ENCODE measurements at places on chromosomes 5 and 9.

GRCh38 chr5:173882632-173883031, 5.5 kb upstream of the CPEB4 start:
- DNase-seq = no peak

DNA sequence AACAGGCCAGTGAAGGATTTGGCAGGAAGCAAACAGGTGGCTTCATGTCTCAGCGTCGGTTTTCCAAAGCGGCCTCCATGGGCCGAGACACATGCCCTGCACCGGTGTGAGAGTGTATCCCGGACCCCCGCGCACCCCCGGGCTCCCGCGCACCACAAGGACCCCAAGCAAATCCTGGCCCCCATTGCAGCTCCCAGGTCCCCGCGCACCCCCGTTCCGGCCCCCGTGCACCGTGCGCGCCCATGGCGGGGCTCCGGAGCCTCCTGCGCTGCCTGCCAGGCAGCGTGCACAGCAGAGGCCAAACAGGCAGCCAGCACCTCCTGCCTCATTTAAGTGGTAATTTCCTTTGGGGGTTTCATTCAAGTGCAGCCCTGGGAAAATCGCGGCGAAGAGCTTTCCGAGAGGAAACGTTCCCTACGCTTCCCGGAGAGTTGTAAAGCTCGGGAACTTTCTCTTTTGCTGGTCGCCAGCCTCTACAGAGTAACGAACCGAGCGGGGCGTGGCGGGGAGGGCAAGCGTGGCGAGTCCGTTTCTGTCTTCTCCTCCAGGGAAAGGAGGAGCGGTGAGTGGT, 145.5 kb upstream of the SLC24A2 start:
- peak; percentile 46 for DNase-seq

- no peak for DNase-seq
These were observed 39.6 kb downstream of the MAP3K1 start for GRCh38 chr5:56854920-56855319.

DNA sequence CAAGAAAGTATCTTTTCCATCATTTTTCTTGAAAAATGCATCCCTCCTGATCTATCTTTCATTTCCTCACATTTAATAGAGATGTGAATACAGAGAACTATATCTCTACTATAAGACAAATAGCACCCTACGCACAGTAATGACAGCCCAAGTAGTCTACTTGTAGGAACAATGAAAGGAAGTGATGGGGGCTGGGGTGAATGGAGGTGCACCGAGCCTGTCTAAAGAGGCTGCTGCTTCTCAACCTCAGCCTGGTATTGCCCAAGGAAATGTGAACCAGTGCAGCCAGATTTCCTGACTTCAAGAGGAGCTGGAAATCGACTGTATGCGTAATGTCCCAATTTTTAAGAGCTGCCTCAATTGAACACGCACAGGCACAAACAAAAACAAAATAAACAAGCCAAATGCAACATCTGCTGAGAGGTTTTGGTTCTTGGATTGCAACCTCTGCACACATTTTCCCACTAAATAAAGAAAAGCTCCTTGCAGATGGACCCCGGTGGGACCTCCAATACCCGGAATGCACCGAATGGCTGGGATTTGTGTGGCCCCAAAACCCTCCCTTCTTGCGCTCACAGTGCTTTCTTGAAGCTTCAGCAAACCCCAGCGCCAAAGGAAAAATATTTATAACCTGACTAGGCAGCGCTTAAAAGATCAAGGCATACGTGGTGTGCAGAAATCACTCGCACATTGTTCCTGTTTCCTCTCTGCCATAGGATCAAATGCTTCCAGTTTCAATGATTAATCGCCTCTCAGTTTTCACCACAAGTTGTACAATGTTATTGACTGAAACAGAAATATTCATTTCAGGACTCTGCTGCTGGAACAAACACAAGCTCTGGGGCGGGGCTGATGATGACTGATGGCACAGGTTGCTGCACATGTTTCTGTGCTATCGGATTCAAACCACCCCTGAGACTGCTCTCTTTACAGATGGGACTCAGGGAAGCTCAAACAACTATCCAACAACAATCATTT, 68.3 kb downstream of the KCNIP1 start:
- no peak for DNase-seq

GRCh38 chr9:83981126-83981871, 694 bp downstream of the RMI1 start:
- peak; percentile 52 for DNase-seq

- no peak for DNase-seq
These were observed 66.4 kb downstream of the NRG2 start for GRCh38 chr5:139976703-139977102.

- peak; percentile 42 for DNase-seq
These were observed 37.7 kb downstream of the FAM13B start for GRCh38 chr5:137995077-137995748.

- DNase-seq = peak; percentile 51
These were observed 310.6 kb upstream of the MSX2 start for GRCh38 chr5:174413567-174414314.

DNA sequence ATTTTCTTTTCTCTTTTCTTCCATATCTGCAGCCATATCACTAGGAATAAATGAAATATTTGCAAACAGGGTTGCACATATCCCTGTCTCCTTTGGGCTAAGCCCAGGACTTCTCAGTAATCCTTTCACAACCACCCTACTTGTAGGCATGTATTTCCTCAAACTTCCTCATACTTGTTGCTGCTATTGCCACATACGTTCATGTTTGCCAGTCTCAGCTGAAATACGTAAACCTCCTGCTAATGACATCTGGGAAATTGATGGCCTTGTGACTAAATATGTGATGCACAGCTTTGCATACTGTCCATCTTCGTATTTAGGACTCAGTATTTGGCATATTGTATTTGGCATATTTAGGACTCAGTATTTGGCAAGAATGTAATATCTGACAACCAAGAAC, 224.6 kb downstream of the PLK2 start:
- DNase-seq = peak; percentile 19

- DNase-seq = no peak
These were observed 114.5 kb downstream of the TSSK1B start for GRCh38 chr5:113320273-113320780.

- DNase-seq = no peak
These were observed 288.9 kb upstream of the CDH18 start for GRCh38 chr5:20276959-20277263.

DNA sequence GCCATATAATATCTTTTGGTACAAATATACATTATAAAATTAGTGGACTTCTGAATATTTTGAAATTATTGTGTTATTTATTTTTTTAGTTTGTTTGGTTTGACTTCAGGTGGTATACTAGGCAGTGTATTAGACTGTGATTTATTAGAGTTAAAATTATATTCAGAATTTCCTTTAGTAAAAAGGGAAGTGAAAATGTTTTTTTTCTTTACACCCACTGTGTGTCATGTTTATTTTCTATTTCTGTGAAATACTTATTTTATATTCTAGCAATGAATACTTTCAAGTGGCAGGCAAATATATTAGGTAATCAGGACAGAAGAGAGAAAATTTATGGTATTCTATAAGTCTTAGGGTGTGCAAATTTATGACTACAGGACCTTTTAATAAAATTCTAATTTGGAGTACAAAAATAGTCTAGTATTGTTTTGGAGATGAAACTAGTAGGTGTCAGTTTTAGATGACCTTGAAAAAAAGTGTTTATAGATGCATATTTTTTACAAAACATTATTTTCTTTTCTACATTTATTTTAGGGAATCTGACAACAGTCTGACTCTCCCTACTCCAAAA, 8.8 kb downstream of the CSNK1G3 start:
- no peak for DNase-seq

DNA sequence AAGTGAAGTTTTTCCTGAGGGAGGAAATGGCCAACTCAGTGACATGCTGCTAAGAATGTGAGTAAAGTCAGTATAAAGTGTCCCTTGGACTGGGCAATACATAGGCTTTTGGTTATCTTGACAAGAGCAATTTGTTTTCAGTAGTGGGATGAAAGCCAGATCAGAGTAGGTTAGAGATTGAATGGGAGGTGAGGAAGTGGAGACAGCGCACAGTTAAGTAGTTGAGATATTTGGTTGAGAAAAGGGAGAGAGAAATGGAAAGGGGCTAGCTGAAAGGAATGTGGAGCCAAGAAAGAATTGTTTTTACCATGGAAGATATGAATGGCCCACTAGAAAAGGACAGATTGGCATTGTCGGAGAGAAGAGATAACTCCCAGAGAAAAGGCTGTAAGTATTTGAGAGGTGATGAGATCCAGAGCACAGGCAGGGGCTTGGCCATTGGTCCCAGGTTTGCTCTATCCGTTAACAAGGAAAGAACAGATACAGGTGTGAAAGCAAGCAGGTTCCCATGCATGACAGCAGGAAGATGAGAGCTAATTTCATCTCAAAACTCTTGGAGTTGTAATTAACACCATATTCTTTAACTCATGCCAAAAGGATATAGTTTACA, 392.0 kb downstream of the NR2F1-AS1 start:
- no peak for DNase-seq

DNA sequence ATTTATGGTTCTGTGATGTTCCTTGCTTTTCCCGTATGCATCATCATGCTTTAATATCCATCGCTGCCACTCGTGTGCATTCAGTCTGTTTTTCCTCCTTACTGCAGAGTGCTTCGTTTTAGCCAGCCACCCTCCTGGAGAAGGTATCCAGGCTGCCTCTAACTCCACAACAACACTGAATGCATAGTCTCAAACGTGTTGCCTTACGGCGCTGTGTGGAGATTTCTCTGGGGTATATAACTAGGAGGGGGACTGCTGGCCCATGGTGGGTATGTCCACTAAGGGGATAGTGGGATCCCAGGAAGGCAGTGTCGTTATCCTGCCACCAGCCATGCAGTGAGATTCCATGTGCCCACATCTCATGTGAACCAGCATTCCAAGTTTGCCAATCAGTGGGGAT, 16.4 kb downstream of the BTNL9 start:
- no peak for DNase-seq

DNA sequence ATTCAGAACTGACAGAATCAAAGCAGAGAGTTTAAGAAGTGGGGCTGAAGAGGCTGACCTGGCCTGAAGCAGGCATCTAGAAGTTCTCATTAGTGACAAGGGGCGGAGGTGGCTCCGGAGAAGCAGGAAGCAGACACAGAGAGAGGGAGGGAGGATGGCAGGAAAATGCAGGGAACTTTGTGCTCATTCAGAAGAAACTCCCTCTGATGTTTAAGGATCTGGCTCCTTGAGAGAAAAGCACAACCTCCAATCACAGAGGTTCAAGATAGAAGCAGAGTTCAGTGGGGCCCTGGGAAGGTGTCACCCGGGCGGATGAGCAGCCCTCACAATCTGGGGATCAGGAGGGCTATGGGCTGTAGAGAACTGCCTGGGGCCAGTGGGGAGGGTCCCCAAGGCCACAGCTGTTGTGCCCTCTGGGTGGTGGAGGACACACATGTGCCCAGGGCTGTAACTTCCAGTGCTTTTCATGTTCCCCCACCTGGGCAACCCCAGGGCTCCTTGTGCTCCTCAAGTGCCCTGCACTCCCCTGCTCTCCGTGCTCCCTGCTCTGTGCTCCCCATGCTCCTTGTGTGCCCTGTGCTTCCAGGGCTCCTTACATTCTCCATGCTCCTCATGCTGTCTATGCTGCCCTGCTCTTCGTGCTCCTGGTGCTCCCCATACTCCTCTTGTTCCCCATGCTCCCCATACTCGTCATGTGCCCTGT, 51.4 kb downstream of the TRIP13 start:
- no peak for DNase-seq

DNA sequence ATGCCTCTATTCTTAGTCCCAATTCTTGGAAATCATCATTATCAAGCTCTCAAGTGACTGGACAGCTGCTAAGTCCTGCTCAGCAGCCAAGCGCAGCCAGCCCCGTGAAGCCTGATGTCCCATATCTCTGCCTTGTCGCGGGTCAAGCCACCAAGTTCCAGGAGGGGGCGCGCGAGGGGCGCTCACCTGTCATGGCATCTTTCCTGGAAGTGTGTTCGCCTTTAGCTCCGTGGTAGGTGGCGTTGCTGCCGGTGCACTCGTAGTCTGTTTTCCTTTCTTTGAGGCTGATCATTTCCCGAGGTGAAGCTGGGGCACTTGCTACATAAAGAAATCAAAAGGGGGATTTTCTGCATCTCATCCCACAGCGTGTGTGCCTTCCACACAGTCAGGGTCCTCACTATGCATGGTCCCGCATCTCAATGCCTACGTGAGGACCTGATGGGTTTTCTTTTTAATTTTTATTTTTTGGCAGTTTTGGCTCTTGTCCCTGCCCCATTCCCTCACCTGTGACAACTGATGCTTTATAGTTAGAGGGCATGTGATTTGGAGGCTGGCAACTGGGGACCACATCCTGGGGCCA, 227.0 kb upstream of the DAP start:
- peak; percentile 19 for DNase-seq

GRCh38 chr5:107769519-107769918, 98.8 kb upstream of the EFNA5 start:
- DNase-seq = no peak

GRCh38 chr5:68519143-68519542, 303.6 kb downstream of the PIK3R1 start:
- DNase-seq = no peak

DNA sequence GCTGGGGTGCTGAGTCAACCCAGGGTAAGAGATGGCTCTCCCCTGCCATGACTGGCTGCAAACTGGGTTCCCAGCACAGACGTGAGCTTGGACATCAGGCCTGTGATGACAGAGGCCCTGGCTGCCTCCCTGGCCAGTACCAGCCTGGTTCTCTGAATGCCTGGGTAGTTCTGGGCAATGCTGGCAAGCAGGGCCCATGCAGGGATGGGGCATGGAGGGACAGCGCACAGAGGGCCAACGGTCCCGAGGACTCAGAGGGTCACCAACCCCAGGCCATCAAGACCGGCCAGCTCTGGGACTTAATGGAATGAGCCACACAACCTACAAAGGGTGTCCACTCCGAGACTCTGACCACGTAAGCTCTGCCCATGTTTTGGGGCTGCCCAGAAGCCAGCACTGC, 241.4 kb downstream of the FSTL4 start:
- DNase-seq = no peak

- peak; percentile 31 for DNase-seq
These were observed 27.0 kb downstream of the MRPL36 start for GRCh38 chr5:1772634-1773033.

GRCh38 chr9:82147798-82148425, 159.3 kb downstream of the SPATA31D1 start:
- peak; percentile 53 for DNase-seq

DNA sequence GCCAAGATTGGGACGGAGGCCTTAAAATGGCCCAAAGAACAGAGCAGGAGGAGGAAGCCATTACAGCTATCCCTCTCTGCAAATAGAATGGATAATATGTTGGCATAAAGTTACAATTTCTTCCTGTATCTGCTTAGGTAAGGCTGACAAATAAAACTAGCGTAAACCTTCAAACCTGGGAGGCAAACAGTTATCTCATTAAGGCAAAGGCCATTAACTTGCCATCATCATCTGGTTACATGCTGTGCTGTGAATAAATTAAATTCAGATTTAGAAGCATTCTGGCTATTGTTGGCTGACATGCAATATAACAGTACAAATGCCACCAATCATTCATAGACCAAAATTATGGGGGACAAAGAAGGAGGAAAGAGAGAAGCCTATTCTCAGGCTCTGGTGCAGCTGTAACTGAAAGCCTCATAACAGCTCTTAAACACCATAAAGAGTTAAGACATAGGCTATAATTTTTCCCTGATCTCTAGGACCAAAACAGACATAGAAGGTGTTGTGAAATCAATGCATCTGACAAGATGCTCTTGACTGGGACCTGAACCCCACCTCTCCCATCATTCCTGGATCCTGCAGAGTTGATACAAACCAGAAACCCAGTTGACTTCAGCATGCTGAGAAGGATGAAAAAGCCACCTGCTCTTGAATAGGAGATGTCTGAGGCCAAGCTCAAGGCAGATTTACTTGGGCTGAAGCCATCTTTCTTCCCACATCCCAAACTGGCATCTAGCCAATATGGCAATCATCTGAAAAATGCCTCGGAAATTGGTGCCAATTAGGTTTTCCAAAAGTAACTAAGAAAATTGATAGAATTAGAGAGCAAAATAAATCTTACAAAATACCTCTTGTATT, 62.5 kb downstream of the PLCXD3 start:
- no peak for DNase-seq

GRCh38 chr5:75471193-75471592, 40.2 kb downstream of the CERT1 start:
- no peak for DNase-seq

All from fibroblast of skin of scalp (primary cell).